H9 (cell line): ENCODE measurements at places on chromosomes 6 and 20. TPM values are rescaled to one million over a fixed set of nuclear protein-coding genes. Genes with fewer than 3 reads are reported as not detected.

- H3K4me3 ChIP-seq: no peak overlapping the region
- H3K27ac ChIP-seq: no peak overlapping the region
- peaks cover 37% of the 10 kb centered on the region for H3K36me3 ChIP-seq
- H3K4me1 ChIP-seq: no peaks in the 10 kb centered on the region
- peak; percentile 85 for DNase-seq
- no peaks in the 10 kb centered on the region for H3K27me3 ChIP-seq
These were observed 13.2 kb downstream of the SS18L1 start for GRCh38 chr20:62156592-62157386.

- H3K36me3 ChIP-seq: no peaks in the 10 kb centered on the region
- H3K27me3 ChIP-seq: no peaks in the 10 kb centered on the region
- H3K4me1 ChIP-seq: no peaks in the 10 kb centered on the region
- no peak overlapping the region for H3K4me3 ChIP-seq
- DNase-seq: no peak
These were observed 954.0 kb upstream of the MAN1A1 start for GRCh38 chr6:120303527-120303926.

- no peaks in the 10 kb centered on the region for H3K4me1 ChIP-seq
- peak overlapping the region; percentile 98 for H3K4me3 ChIP-seq
- H3K27ac ChIP-seq: peak overlapping the region; percentile 91
These were observed 649 bp upstream of the RGL2 start for GRCh38 chr6:33299237-33299944.

GRCh38 chr20:4025679-4026078 is 10.3 kb upstream of the RNF24 start:
- H3K4me3 ChIP-seq: no peak overlapping the region
- peaks cover 4% of the 10 kb centered on the region; the same call in 2 of the 3 replicates for H3K36me3 ChIP-seq

GRCh38 chr6:142659661-142660060 is 285.3 kb downstream of the HIVEP2 start:
- H3K4me3 ChIP-seq: no peak overlapping the region
- peaks cover 20% of the 10 kb centered on the region for H3K36me3 ChIP-seq
- H3K27me3 ChIP-seq: no peaks in the 10 kb centered on the region
- H3K27ac ChIP-seq: no peak overlapping the region
- DNase-seq: no peak

DNA sequence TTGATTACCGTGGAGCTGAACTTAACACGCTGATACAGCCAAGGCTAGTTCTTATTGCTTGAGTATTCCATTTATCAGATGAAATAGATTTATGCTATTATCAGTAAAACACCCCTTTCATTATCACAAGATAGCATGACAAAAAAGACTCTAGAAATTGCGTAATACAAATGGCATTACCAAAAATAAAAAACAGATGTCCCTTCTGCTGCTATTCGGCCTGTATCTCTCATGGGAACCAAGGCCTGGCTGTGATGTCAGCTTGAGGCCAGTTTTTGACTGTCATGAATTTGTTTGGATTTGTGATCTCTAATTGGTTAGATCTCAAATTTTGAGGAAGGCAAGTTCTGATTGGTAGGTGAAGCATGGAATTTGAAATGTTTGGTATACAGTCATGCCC is 25.2 kb downstream of the MEI4 start:
- no peaks in the 10 kb centered on the region for H3K4me1 ChIP-seq
- H3K27ac ChIP-seq: no peak overlapping the region
- no peaks in the 10 kb centered on the region for H3K27me3 ChIP-seq
- H3K4me3 ChIP-seq: no peak overlapping the region
- no peak for DNase-seq

DNA sequence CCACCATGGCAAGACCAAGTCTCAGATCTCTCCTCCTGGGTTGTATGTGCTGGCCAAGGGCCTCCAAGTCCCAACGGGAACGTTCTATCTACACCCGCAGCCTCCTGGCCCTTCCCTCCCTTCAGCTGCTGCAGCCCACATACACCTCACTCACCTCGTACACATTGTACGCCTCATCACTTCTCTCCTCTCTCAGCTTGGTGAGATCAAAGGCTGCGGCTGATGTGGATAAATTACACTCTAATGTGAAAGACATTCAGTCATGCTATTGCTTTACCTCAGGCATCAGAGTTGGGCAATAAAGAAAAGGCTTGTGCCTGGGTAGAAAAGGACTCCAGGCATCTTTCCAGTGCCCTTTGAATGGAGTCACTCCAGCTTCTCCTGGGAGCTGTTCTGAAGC is 135.3 kb upstream of the FOXQ1 start:
- no peak overlapping the region for H3K4me3 ChIP-seq
- DNase-seq: no peak
- H3K27ac ChIP-seq: no peak overlapping the region
- H3K4me1 ChIP-seq: no peaks in the 10 kb centered on the region

GRCh38 chr6:31826793-31827285 is 699 bp upstream of the HSPA1B start:
- peak; percentile 76 for DNase-seq
- H3K4me3 ChIP-seq: peak overlapping the region; percentile 92
- peak overlapping the region; percentile 85 for H3K27ac ChIP-seq
- H3K36me3 ChIP-seq: no peaks in the 10 kb centered on the region
- H3K27me3 ChIP-seq: no peaks in the 10 kb centered on the region

DNA sequence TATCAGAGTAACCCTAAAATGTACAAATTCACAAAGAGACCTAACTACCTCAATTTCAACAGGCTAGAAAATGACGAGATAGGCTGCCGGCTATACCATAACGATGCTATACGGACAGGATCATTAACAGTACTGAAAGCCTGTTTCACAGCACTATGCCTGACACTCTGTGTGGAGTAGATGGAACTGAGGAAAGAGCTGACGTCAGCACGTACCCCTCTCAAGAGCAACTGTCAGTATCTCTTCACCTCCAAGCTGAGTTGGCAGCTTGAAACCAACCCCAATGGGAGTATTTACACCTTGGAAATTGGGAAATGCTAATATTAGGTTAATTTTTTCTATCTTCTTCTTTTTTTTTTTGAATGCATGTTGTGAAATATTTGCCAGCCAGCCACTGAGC is 53.6 kb downstream of the HUS1B start:
- no peak overlapping the region for H3K27ac ChIP-seq
- H3K27me3 ChIP-seq: no peaks in the 10 kb centered on the region
- DNase-seq: no peak
- no peak overlapping the region for H3K4me3 ChIP-seq

DNA sequence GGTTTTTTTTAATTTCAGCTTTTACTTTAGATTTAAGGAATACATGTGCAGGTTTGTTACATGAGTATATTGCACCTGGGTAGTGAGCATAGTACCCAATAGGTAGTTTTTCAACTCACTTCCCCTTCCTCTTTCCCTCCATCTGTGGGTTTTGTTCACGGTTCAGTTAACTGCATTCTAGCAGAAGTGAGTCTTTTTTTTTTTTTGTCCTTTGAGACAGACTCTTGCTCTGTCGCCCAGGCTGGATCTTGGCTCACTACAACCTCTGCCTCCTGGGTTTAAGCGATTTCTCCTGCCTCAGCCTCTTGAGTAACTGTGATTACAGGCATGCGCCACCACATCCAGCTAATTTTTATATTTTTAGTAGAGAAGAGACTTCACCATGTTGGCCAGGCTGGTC is 8.7 kb downstream of the UBR2 start:
- H3K27ac ChIP-seq: no peak overlapping the region
- H3K36me3 ChIP-seq: peaks cover 11% of the 10 kb centered on the region
- no peaks in the 10 kb centered on the region for H3K27me3 ChIP-seq
- no peak for DNase-seq
- H3K4me3 ChIP-seq: no peak overlapping the region
- no peaks in the 10 kb centered on the region for H3K4me1 ChIP-seq

GRCh38 chr6:11121851-11122250 is 10.3 kb upstream of the ERVFRD-1 start:
- peaks cover 12% of the 10 kb centered on the region for H3K36me3 ChIP-seq
- no peak overlapping the region for H3K4me3 ChIP-seq
- H3K27ac ChIP-seq: no peak overlapping the region

DNA sequence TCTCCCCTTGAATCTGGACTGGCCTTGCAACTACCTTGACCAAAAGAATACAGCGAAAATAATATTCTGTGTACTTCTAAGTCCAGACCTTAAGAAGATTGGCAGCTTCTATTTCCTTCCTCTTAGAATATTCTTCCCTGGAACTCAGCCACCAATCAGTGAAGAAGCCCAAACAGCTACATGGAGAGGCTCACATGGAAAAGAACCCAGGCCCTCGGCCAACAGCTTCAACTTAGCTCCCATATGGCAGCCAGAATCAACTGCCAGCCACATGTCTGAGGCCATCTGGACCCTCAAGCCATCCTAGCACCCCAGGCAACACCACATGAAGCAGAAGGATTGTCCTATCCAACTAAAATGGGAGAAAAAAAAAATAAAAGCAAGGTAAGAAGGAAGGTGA is 178.8 kb downstream of the IBTK start:
- no peak overlapping the region for H3K4me3 ChIP-seq
- no peak overlapping the region for H3K27ac ChIP-seq
- H3K36me3 ChIP-seq: no peaks in the 10 kb centered on the region
- no peaks in the 10 kb centered on the region for H3K4me1 ChIP-seq
- no peak for DNase-seq
- no peaks in the 10 kb centered on the region for H3K27me3 ChIP-seq

- DNase-seq: no peak
- no peaks in the 10 kb centered on the region for H3K4me1 ChIP-seq
- H3K36me3 ChIP-seq: peaks cover 3% of the 10 kb centered on the region
- H3K27ac ChIP-seq: no peak overlapping the region
- H3K4me3 ChIP-seq: no peak overlapping the region
These were observed 67.6 kb downstream of the MRPL14 start for GRCh38 chr6:44059359-44060346.

- no peak overlapping the region for H3K4me3 ChIP-seq
- no peaks in the 10 kb centered on the region for H3K4me1 ChIP-seq
- no peaks in the 10 kb centered on the region for H3K36me3 ChIP-seq
- no peak overlapping the region for H3K27ac ChIP-seq
- H3K27me3 ChIP-seq: no peaks in the 10 kb centered on the region
- no peak for DNase-seq
These were observed 83.1 kb downstream of the TRMT11 start for GRCh38 chr6:126069449-126069848.

DNA sequence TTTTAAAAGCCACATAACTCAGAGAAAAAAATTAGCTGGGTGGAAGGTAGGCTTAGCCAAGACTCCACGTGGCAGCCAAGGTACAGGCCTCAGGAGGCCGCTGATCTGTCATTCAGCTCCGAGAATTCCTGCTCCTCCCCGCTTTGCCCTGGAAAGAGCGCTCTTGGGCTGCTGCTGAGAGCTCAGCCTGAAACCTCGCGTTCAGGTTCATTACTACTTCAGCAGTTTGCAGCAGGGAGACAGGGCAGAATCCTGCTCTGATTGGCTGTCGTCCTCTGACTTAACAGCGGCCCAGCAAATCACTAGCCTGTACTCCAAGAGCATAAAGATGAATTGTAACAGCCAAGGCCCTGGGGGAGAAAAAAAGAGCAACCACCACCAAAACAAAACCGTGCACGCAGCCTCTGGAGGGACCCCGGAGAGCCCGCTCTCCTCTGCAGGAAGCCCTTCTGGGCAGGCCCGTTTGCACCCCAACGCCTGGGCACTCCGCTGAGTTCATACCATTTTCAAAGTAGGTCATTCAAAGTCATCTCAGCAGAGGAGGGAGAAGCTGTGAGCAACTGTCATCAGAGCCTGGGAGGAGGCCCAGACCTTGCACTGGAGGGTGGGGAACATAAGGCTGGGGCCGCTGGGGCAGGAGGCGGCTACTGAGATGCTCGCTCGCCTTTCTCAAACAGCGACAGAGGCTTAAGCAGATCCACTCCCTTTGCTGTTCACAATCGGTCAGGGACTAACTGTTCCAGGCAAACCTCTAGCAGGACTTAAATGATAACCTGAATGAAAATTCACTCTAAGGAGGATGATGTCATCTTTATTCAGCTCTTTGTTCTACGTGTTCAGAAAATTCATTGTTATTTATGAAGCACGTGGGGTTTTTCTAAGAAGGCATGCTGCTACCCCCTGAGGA is 42.3 kb upstream of the ATXN1 start:
- no peaks in the 10 kb centered on the region for H3K27me3 ChIP-seq
- peaks cover 2% of the 10 kb centered on the region; the same call in 1 of the 2 replicates for H3K4me1 ChIP-seq
- H3K36me3 ChIP-seq: no peaks in the 10 kb centered on the region
- DNase-seq: peak; percentile 94
- peak overlapping the region; percentile 51 for H3K4me3 ChIP-seq
- no peak overlapping the region for H3K27ac ChIP-seq

DNA sequence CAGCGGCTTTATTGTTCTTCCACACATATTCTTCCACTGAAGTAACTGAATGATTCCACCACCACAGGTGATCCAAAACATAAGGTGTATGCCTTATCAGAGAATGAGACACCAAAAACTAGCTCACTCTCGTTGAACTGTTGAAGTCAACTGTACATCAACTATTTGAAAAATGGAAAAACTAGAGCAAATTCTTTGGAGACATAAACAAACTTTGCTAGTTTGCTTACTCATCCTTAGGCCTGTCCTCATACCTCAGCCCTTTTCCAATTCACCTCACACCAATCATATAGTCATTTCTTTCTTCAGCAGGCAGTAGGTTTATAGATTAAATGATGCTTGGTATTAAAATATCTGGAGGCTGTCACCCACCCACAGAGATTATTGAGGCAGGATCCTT is 77.1 kb upstream of the RNF217 start:
- H3K27ac ChIP-seq: no peak overlapping the region
- DNase-seq: no peak
- H3K4me1 ChIP-seq: peaks cover 7% of the 10 kb centered on the region; the same call in 1 of the 2 replicates
- no peaks in the 10 kb centered on the region for H3K36me3 ChIP-seq
- H3K27me3 ChIP-seq: no peaks in the 10 kb centered on the region

DNA sequence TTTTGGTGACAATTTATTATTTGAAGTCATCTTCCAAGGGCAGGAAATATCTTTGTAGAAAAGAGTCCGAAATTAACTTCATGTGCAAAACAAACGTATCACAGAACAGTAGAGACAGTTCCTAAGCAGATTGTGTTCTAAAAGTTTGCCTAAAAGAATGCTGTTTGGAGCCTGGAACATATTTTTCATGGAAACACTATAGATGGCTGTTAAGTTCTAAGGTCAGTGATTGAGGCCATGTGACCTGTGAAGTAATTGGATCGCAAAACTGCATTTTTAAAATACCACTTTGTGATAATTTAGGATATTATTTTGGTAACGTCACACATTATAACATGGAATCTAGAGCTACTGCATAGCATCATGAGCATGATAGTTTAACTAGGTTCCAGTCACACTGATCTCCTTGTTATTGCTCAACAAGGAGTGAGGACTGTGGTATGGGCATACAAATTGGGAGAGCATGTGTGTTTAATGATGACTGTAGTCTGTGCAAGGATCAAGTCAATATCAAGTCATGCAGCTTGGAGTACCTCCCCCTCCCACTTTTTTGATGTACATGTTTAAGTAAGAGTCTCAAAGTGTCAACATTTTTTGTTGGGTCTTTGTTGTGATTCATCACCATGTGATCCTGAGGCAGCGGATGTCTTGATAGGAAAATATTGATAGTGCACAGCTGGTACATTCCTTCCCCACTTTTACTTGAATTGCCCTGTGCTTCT is 609.3 kb upstream of the CITED2 start:
- H3K4me3 ChIP-seq: no peak overlapping the region
- no peaks in the 10 kb centered on the region for H3K36me3 ChIP-seq
- no peaks in the 10 kb centered on the region for H3K27me3 ChIP-seq
- peaks cover 6% of the 10 kb centered on the region; the same call in 1 of the 2 replicates for H3K4me1 ChIP-seq

The RAB44 gene
- 0.04 TPM in 1 of 2 replicates, not detected in the other for total RNA-seq

The LY6G6D gene
- total RNA-seq: not detected in 2 replicates

The GMPR gene
- total RNA-seq: 0.48 and 0.70 TPM in 2 replicates

The KCNS1 gene
- total RNA-seq: 0.98 and 0.99 TPM in 2 replicates

The TLDC2 gene
- 0.11 TPM in 1 of 2 replicates, not detected in the other for total RNA-seq

The ZSCAN31 gene
- total RNA-seq: 3.6 and 7.1 TPM in 2 replicates

The RAET1E gene
- total RNA-seq: not detected in 2 replicates

The SLC22A16 gene
- total RNA-seq: not detected in 2 replicates

The MYBL2 gene
- 159 and 165 TPM in 2 replicates for total RNA-seq
